SK-N-DZ (cell line): ENCODE measurements at places on chromosomes 6 and 20.

DNA sequence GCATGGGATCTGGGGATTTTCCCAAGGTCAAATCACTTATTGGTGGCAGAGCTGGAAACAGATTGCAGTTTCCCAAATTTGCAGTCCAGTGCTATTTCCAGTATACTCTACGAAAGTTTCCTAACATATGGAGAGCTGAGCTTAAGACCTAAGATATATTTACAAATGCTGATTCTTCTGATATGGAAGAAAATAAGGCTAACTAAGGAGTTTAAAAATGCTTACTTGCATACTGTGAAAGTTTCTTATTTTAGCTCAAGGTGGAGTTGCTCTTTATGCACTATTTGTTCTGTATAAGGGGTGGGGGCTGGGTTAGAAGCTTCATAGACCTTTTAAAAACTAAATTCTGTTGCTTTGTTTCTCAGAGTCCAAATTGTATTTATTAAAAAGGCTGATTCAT lies 7.5 kb downstream of the CD109 start:
- no peak for DNase-seq

DNA sequence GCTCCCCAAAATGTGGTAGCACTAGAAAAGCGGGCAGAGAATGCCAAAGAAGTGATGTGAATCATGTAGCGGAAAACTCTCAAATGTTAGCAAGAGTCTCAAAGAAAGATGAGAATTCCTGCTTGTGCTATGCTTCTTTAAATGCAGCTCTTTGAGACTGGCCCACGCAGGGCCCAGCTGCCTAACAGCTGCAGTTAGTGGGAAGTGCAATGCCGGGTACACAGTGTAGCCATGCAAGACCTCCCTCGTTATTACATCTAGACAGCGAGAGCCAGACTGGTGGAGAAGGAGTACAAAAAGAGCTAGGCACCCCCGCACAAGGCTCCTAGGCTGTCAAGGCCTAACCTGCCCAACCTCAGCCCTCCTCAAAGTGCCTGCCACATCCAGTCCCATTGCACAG lies 201.7 kb upstream of the PRDM1 start:
- DNase-seq, result no peak

- DNase-seq, result no peak
These were observed 50.9 kb downstream of the CCN2 start for GRCh38 chr6:131900231-131900630.

DNA sequence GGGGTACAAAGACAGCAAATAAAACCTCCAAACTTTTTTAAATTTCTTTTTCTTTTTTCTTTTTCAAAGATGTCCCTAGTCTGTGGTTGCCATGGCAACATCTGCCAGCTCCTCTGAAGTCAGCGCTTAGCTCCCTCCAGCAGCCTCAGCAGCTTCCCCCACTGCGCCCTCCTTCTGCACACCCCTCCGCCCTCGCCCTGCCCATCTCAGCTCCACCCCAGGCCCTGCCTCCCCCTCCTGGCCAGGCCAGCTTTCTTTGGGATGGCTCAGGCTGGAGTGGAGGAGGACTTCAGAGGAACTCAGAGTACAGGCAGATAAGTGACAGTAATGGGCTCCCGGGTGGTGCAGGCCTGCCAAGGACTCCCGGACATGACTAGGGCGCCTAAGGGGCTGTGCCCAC lies 104.6 kb downstream of the LRFN2 start:
- peak; percentile 6 for DNase-seq

DNA sequence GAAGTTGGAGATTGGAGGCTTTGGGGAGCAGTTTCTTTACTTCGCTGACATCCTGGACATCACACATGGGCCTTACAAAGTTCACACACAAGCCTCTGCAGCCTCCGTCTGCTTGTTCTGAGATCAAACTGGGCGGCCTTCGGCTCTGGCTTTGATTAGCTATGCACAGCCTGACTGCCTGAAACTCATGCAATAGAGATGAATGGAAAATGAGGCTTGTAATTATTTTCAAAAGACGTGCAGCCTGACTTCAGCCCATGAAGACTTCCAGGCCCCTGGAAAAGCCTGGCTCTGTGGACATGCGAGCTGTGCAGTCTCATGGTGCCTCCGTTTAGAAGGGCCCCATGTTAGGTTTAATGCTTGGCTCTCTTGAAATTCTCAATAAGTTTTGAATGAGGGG lies 480.5 kb upstream of the SULF2 start:
- DNase-seq, result no peak

- DNase-seq, result no peak
These were observed 252.9 kb downstream of the GRM1 start for GRCh38 chr6:146281651-146282362.

GRCh38 chr20:63303095-63303666 lies 10.2 kb downstream of the COL20A1 start:
- no peak for DNase-seq

GRCh38 chr6:92147246-92147645 lies 1272.1 kb downstream of the EPHA7 start:
- DNase-seq, result no peak

DNA sequence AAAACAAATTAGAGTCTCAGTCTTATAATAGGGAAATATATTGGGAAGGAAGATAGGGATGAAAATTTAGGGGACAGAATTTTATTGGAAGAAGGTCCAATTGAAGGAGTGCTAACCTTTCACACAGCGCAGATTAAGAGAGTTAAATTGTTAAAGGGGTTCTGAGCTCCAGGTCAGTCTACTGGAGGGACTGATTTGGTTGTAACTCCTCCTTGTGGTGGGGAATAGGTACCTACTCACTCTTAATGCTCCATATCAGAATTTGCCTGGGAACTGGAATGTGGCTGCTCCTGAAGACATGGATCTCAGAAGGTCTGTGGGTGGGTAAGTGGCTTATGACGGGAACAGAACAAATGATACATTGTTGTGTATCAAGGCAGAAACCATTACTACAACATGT lies 143.5 kb downstream of the FLRT3 start:
- no peak for DNase-seq

- DNase-seq, result no peak
These were observed 101.0 kb downstream of the LCA5 start for GRCh38 chr6:79436241-79436640.

- no peak for DNase-seq
These were observed 7.5 kb downstream of the F13A1 start for GRCh38 chr6:6312901-6313441.

GRCh38 chr6:148221196-148221979 lies 121.2 kb upstream of the SASH1 start:
- DNase-seq, result no peak

GRCh38 chr20:25022680-25023079 lies 30.1 kb upstream of the APMAP start:
- DNase-seq, result no peak

GRCh38 chr20:9144643-9145042 lies 75.8 kb downstream of the PLCB4 start:
- DNase-seq, result no peak

- DNase-seq, result no peak
These were observed 142.2 kb upstream of the SAMD5 start for GRCh38 chr6:147366290-147366689.

DNA sequence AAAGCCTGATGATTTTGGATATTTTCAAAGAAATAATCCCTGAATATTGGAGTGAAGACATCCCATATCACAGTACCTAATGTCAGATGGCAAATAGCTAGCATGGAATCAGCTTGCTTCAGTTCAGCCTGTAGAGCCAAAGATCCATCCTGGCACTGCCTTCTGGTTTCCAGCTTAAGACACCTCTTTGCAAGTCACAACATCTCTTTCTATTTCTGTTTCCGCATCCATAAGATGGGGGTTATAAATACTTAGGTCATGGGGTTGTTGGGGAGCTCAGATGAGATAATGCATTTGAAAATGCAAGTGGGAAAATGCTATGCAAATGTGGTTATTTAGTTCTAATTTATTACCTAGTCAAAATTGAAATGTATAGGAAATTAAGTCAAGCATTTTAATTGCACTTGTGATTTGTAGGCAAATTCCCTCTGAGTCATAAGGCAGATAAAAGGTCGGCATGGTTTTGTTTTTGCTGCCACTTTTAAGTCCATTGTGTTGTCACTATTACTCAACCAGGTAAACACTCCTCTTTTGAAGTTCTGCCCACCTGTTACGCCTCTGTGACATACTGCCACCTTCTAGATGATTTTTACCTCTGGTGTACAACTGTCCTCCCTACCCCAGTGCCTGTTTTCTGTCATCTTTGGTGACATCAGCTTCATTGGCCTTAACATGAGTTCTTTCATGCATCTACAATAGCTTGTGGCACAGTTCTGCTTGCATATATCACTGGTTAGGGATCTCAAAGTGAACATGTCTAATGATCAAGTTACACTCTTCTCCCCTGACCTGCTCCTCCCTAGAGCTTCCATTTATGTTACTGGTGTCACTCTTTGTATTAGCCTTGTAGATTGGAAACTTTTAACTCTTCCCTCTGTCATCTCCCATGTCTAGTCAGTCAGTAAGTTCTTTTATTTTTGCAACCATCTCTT lies 96.6 kb downstream of the CDKAL1 start:
- DNase-seq, result no peak

GRCh38 chr6:156960525-156960924 lies 183.3 kb downstream of the ARID1B start:
- DNase-seq, result no peak

DNA sequence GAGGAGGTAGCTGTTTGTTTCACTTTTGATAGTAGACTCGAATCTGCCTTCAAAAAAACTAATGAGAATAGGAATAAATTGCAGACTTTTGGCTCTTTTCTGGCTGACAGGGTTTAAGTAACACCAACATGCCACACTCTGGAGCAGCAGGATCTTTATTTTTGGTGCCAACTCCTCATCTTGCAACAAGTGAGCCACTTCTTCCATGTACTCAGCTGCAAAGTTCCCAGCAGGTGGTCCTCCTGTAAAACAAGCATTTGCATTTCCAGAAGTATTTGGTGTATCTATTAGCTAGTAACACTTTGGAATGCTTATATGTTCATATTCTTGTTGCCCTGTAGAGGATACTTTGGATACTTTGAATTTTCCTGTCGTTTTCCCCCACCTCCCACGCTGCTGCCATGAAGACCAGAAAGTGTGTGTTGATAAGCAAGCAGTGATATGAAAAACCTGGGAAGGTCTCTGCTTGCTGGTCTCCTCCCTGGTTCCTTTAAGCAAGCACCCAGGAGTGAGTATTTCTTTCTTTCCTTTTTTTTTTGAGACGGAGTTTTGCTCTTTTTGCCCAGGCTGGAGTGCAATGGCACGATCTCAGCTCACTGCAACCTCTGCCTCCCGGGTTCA lies 1.0 kb downstream of the ARMH2 start:
- no peak for DNase-seq

DNA sequence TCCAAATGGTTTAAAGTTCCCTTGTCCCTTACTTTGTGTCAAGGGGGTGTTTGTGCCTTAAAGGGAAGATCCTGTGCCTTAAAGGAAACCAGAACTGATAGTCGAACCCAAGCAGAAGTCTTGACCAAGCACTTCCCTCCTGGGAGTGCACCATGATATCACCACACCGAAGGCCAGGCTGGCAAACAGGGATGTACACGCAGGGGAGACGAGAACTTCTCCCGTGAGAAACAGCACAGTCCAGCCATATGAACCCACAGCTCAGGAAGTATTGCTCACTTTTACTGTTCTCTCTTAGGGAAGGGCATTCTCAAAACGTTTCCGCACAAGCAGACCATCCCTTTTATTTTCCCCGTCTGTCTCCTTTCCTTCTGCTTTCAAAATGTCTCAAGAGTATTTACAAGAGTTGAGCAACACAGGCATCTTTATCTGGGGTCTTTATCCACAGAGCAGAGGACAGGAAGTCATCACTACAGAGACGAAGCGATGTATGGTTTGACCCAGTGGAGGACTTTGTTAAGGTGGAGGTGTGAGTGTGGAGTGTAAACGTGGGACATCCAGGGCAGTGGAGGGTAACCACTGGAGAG lies 12.8 kb upstream of the SERPINB1 start:
- no peak for DNase-seq

- no peak for DNase-seq
These were observed 83.4 kb downstream of the CDK19 start for GRCh38 chr6:110731898-110732297.

GRCh38 chr6:11500008-11500407 lies 37.5 kb upstream of the TMEM170B start:
- DNase-seq, result no peak

DNA sequence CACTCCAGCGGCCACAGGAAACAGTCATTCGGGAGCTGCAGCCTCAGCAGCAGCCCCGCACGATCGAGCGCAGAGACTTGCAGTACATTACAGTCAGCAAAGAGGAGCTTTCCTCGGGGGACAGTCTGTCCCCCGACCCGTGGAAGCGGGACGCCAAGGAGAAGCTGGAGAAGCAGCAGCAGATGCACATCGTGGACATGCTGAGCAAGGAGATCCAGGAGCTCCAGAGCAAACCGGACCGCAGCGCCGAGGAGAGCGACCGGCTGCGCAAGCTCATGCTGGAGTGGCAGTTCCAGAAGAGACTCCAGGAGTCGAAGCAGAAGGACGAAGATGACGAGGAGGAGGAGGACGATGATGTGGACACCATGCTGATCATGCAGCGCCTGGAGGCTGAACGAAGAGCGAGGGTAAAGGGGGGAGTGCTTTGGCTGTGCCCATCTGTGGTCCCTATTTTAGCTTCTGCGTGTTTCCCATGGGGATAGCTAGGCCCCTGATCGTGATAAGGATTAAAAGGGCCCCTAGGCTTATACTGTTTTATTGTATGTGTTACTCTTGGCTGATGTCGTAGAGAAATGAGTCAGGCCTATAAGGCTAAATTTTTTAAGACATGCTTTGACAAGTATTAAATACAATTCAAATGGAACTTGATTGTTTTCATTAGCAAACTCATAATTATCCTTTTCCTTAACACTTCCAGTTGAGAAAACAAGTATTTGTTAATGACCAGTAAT lies 45.5 kb upstream of the KIF25 start:
- no peak for DNase-seq

- no peak for DNase-seq
These were observed 149.5 kb upstream of the SASH1 start for GRCh38 chr6:148193063-148193680.

GRCh38 chr20:4885877-4886276 lies 115.4 kb downstream of the SLC23A2 start:
- no peak for DNase-seq

GRCh38 chr20:62765021-62765420 lies 31.3 kb upstream of the MRGBP start:
- no peak for DNase-seq

- no peak for DNase-seq
These were observed 26.5 kb upstream of the DACT2 start for GRCh38 chr6:168345896-168346754.

- no peak for DNase-seq
These were observed 103.7 kb upstream of the MTHFD1L start for GRCh38 chr6:150761771-150762170.

GRCh38 chr6:138568997-138569396 lies 69.7 kb upstream of the NHSL1 start:
- DNase-seq, result no peak

DNA sequence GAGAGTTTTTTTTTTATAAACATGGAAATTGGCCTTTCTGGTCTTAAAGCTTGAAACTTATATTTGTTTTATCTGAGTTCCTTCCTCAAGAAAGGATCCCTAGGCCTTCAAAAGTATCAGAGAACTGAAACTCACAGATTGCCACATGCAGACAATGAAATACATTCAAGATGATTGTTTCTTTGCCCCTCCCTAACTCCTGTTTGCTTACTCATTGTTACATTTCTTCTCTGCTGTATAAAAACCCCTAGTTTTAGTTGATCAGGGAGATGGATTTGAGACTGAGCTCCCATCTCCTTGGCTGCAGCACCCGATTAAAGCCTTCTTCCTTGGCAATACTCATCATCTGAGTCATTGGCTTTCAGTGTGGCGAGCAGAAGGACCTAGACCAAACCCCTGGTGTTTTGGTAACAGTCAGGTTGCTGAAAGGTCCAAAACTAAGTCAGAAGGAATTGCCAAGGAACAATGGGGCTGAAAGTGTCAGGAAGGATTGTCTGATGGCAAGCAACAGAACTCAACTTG lies 132.3 kb upstream of the SULF2 start:
- DNase-seq, result no peak
